ENCODE measurements at places on chromosomes 7 and 10.

GRCh38 chr7:14888962-14889361 lies 13.6 kb downstream of the DGKB start:
- DNase-seq: no peak

GRCh38 chr7:99140813-99141212 lies 3.1 kb downstream of the SMURF1 start:
- no peak for DNase-seq

GRCh38 chr7:131327049-131327625 lies 539 bp upstream of the MKLN1 start:
- DNase-seq: peak; percentile 40

GRCh38 chr10:6565588-6565987 lies 14.5 kb downstream of the PRKCQ start:
- DNase-seq: no peak

GRCh38 chr7:25780904-25781303 lies 371.1 kb upstream of the NFE2L3 start:
- DNase-seq: no peak

- DNase-seq: no peak
Observed at GRCh38 chr10:13893926-13894325, 307.2 kb downstream of the PRPF18 start.

Data from breast epithelium (tissue), 4 donors.